ENCODE measurements at places on chromosomes 5 and 9.
A peak's percentile ranks its signal among the peaks of the same experiment; 100 is the strongest.

GRCh38 chr9:105554042-105554441 lies 3.9 kb upstream of the FKTN start:
- DNase-seq: no peak

- DNase-seq: no peak
Measured at GRCh38 chr5:42970636-42971559, 69.2 kb downstream of the ANXA2R start.

DNA sequence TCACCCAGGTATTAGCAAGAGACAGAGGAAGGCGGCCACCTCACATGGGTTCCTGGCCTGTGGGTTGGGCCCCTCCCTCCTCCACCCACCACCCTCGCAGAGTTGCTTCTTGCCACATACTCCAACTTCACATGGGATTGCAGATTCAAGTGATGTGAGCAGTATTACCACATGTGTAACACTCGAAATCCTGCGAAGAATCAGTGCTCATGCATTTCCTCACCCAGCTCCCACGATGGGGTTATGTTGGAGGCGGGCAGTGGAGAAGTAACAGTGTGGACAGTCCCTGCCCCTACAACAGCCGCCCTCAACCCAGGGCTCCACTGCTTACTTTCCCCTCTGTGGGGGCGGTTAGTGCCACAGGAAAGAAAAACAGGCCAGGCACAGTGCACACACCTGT lies 3.9 kb upstream of the FBP1 start:
- DNase-seq: no peak

DNA sequence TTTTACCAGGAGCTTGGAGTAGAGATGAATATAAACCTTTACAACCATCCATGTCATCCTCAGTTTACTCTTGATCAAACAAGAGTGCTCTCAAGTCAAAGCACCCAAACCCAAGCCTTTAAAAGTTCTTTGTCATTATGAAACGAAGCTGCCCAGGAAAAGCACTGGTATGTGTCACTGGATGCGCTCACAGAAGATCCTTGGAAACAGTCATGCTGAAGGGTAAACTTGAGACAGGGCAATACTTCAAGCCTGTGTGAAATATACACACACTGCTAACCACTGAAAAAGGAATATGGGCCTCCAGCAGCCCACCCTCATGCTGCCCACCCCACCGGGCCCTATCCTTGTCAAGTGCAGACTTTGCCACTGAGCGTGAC lies 84.5 kb downstream of the PRRT1B start:
- DNase-seq: no peak

GRCh38 chr5:136053336-136054141 lies 24.8 kb downstream of the TGFBI start:
- no peak for DNase-seq

DNA sequence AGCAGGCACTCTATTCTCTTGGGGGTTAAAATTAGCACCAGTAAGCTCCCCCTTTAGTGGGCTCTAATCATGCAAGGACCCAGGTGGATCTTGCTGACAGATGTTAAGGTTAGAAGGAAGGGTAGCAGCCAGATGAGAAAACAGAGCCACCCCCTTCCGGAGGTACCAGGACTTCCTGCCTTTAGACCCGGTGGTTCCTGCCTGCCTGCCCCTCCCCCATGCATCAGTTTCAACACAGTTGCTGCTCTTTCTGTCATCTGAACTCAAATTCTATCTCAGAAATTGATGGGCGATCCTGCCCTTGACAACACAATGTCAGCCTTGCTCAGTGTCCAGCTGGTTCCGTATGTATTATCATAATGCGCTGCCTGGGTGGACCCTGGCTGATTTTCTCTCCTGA lies 287.3 kb downstream of the EBF1 start:
- DNase-seq: peak; percentile 37

GRCh38 chr9:105299190-105299854 lies 54.9 kb downstream of the SLC44A1 start:
- no peak for DNase-seq

- no peak for DNase-seq
Measured at GRCh38 chr5:110663525-110663924, 62.9 kb downstream of the TMEM232 start.

DNA sequence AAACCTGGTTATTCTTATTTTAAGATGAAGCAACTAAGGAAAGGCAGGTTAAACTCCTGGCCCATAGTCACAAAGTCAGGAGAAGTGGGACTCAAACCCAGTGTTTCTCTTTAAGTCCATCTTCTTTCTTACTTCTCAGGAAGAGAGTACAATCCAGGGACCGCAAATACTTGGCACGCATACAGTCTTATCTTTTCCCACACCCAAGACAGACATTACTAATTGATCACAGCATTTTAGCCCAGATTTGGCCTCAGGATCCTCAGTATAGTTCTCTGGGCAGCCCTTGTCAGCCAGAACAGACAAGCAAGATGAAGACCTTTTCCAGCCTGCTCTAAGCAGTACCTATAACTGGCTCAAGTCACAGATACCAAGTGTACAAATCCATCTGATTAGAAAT lies 125.5 kb upstream of the RAI14 start:
- DNase-seq: no peak

- no peak for DNase-seq
Measured at GRCh38 chr5:81925009-81925408, 46.8 kb upstream of the ATG10 start.

GRCh38 chr9:7174301-7174700 lies 416.5 kb downstream of the KDM4C start:
- no peak for DNase-seq

DNA sequence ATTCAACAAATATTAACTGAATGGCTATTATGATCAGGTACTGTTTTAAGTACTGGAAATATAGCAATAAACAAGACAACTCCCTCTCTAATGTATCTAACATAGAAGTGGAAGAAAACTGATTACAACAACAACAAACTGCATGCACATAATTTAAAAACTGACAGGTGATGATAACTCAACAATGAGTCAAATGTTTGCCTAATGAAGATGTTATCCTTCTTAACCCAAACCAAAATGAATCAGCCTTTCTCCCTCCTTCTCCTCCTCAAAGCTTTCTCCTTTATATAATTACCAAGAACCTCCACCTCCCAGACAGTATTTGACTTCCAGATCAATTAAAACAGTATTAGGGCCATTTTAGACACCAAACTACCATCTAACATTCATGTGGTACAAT lies 49.3 kb downstream of the RICTOR start:
- no peak for DNase-seq

- no peak for DNase-seq
Measured at GRCh38 chr5:146015001-146015400, 78.6 kb downstream of the SH3RF2 start.

DNA sequence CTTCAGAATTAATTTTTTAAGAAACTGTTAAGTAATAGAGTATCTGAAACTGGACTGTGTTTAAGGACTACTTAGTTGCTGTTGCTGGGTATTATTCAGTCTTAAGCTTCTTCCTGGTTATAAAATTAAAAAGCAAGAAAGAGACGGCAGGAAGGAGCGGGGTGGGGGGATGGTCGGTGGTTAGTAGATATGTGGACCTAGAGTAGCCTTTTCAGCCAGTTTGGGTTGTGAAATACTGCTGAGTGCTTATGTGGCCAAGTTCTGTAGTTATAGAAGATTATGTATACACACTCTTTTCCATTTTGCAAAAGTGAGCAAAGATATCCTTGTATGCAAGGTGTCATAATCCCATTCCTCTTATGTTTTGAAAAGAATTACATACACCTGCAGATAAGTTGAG lies 28.5 kb downstream of the TRIO start:
- DNase-seq: no peak

DNA sequence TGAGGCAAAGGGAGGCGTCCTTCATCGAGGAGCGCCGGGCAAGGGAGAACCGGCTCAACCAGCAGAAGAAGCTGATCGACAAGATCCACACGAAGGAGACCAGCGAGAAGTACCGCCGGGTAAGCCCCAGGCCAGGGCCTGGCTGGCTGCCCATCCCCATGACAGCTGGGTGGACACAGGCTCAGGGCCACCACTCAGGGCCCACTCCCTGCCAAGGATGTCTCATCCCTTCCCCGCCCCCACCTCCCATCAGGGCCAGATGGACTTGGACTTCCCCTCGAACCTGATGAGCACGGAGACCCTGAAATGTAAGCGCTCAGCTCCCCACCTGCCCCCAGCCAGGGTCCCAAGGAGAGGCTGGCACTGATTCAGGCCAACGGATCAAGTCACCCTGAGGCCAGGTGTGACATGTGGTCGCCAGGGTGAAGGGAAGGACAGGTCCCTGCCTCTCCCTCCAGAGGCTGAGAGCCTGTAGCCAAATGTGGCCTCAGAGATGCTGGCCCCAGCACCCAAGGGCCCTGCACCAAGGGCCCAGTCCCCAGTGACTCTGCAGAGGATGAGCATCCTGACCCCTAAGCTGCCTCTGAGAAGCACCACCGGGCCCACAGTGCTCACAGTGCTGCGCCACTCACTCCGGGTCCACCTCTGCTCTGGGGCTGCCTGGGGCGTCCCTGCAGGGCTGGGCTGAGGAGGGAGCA lies 3.1 kb upstream of the RABL6 start:
- DNase-seq: no peak

- DNase-seq: peak; percentile 11
Measured at GRCh38 chr9:93826209-93826608, 128.9 kb downstream of the BARX1 start.

DNA sequence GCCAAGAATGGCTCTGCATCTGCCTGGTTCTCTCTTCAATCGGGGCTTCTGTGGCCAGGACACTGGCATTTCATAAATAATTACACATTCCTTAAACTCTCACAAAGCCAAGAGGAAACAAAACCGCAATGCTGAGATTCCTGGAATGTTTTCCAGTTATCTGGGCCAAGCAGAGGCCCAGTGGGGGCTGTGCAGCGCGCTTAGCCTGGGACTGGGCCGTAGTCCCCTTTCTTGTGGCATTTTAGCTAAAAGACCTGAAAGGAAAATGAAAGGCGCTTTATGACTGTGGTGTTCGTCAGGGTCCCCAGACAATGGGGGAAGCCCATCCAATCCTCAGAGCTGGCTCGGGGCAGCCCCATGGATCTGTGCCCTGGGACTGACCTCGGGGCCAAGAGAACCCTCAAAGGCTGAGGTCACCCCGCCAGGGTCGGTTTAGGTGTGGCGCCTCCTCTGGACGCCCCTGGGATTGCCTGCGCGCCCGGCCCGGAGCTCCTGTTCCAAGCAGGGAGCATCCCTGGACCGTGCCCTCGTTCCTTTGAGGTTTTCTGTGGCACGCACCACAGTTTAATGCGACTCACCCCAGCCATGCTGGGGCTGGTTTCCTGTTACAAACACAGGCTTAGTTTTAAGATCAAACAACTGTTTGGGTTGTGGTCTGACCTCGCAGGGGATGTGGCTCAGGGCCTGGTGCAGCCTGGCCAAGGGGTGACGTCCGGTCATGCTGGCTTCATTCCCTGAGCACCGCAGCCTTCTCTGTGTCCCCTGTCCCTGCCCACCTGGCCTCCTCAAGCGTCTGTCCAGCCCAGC lies 51.5 kb upstream of the NKD2 start:
- DNase-seq: no peak

- DNase-seq: no peak
Measured at GRCh38 chr9:137458194-137459151, 661 bp downstream of the NSMF start.

DNA sequence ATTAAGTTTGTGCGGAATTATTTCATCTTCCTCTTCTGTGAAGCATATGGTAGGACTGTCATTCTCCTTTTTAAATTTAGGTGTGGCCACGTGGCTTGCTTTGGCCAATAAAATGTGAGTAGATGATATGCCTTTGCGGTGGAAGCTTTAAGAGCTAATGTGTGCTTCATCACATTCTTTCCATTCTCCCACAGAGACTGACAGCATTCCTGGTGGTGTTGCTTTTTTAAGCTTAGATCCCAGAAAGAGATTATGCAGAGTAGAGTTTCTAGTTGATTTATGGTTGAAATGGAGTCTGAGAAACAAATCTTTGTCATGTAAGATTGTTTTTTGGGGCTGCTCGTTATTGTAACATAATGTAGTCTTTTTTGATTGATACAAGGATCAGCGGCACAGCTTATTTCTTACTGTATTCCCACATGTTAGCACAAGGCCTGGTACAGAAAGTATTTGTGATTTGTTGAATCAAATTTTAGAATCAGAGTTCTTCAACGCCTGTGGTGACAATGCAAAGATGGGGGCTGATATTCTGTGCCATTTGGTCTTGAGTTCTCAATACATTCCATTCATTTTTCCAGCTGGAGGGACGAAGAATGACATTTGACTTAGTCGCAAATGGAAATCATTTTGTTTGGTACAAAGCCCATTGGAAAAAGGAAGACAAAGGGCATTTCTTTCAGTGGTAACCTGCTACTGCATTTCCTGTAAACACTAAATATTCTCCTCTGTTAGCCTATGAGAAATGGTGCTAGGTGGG lies 209.9 kb upstream of the VLDLR start:
- no peak for DNase-seq

DNA sequence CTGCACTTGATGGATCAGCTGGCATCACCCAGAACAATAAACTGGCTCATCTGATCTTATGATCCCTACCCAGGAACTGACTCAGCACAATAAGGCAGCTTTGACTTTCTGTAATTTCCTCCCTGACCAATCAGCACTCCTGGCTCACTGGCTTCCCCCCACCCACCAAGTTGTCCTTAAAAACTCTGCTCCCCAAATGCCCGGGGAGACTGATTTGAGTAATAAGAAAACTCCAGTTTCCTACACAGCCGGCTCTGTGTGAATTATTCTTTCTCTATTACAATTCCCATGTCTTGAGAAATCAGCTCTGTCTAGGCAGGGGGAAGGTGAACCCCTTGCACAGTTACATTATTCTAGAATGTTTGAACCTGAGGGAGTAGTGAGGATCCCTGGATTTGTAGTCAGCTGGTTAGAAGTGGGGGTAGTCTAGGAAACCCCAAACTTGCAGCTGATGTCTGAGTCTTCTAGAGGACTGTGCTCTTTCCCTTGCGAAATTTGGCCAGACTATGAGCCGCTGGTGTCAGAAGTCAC lies 111.7 kb upstream of the NEK6 start:
- no peak for DNase-seq

GRCh38 chr5:124844371-124844920 lies 98.0 kb upstream of the ZNF608 start:
- DNase-seq: no peak

DNA sequence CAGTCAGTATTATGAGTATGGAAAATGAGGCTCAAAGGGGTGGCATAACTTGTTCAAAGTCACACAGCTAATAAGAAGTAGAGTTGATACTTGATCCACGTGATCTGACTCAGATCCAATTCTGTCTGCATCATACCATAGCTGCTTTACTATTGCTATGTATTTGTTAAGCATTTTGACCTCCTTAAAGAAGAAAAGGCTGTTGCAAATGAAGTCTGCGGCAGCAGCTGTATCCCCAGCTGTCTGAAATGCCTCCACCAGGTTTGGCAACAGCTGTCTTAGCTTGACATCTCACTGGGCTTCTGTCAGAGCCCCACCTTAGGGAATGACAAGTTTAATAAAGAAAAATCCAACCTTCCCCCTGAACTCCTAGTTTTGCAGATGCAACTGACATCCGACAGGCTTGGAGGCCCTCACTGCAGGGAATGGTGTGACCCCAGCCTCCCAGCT lies 75.6 kb upstream of the SLC44A1 start:
- no peak for DNase-seq
